Breast epithelium (tissue), 4 donors: ENCODE measurements at places on chromosomes 4 and X. TPM values are rescaled to one million over a fixed set of nuclear protein-coding genes. Genes with fewer than 3 reads are reported as not detected.

The PRDM5 gene
- 24.9 TPM for total RNA-seq

The SLC34A2 gene
- not detected for total RNA-seq

- H3K4me1 ChIP-seq = peaks cover 10% of the 10 kb centered on the region
- DNase-seq = peak; percentile 85
- peak within 1 kb of the TSS; percentile 98 for H3K4me3 ChIP-seq
Observed at GRCh38 chr4:77156912-77157858, at the start of gene CCNG2. TSS of gene CCNG2 (plus strand) at chr4:77157207. CDS start at chr4:77158533, 1,326 bp downstream.

DNA sequence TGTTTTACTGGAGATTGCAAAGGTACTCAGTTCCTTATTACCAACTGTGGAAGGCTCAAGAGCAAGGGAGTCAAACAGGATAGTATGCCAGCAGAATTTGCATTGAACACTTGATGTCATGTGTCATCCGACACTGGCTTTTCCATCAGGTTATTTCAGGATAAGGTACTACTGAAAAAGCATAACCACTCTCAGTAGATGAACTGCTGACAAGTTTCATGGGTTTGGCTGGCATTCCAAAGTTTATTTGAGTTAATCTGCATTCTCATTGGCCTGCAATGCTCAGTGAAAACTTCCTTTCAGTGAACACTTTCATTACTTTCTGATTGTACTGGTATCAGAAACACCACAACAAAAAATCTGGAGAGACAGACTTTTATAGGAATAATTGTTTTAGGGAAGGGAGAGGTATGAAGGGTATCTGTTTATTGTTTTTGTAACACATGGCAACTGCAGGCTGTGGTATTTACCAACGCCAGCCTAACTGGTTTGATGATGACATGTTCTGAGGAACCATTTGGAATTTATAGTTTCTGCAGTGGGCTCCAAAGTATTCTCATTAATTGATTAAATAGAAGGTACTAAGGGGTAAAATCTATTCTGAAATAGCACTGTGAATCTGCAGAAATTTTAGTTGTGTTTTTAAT is 345.7 kb upstream of the NR3C2 start:
- H3K4me3 ChIP-seq = no peak overlapping the region
- H3K4me1 ChIP-seq = no peaks in the 10 kb centered on the region
- no peak for DNase-seq
- no peak overlapping the region for H3K27ac ChIP-seq

- H3K4me3 ChIP-seq = no peak overlapping the region
- H3K27ac ChIP-seq = no peak overlapping the region
- no peaks in the 10 kb centered on the region for H3K36me3 ChIP-seq
Observed at GRCh38 chr4:152458801-152459302, 77.0 kb downstream of the FBXW7 start.

The MEPE gene
- total RNA-seq = not detected

The NOP14 gene
- total RNA-seq = 23.4 TPM

GRCh38 chr4:145404761-145405160 is 76.9 kb upstream of the SMAD1 start:
- H3K27ac ChIP-seq = no peak overlapping the region
- no peak overlapping the region for H3K4me3 ChIP-seq
- no peak for DNase-seq
- no peaks in the 10 kb centered on the region for H3K36me3 ChIP-seq
- H3K27me3 ChIP-seq = no peaks in the 10 kb centered on the region

DNA sequence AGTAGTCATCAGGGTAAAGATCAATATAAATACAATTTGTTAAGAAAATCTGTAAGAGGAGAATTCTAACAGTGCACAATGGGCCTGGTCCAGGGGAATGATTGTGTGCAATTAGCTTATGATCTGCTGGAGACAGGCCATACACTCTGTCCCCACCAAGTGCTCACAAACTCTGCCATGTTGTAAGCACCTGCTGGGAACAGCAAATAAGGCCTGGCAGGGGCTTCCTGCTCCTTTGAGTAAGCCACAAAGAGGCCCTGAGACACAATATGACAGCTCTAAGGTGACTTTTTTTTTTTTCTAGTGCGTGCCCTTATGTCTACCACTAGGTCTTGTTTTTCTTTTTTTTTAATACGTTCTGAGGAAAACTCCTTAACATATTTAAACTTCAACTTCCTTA is 866.3 kb upstream of the PCDH7 start:
- no peak overlapping the region for H3K4me3 ChIP-seq
- no peak overlapping the region for H3K27ac ChIP-seq
- H3K36me3 ChIP-seq = no peaks in the 10 kb centered on the region
- DNase-seq = no peak

DNA sequence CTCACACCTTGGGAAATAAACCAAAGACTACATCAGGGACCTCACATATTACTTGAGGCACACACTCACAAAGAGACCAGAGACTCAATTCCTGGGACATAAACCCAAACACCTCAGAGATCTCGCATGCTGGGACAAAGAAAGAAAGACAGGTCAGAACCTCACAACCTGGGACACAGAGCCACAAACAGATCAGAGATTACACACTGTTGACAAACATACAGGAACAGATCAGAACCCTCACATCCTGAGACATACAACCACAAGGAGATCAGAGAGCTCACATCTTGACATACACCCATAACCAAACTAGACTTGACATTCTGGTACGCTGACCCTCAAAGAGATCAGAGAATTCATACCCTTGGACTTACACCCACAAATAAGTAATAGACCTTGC is 17.3 kb downstream of the SUV39H1 start:
- H3K36me3 ChIP-seq = no peaks in the 10 kb centered on the region
- no peak overlapping the region for H3K4me3 ChIP-seq
- H3K4me1 ChIP-seq = no peaks in the 10 kb centered on the region
- H3K27ac ChIP-seq = no peak overlapping the region
- DNase-seq = no peak
- peaks cover 20% of the 10 kb centered on the region for H3K27me3 ChIP-seq

GRCh38 chr4:96459105-96459504 is 619.2 kb downstream of the PDHA2 start:
- no peaks in the 10 kb centered on the region for H3K27me3 ChIP-seq
- no peak for DNase-seq
- H3K36me3 ChIP-seq = no peaks in the 10 kb centered on the region
- no peak overlapping the region for H3K4me3 ChIP-seq

DNA sequence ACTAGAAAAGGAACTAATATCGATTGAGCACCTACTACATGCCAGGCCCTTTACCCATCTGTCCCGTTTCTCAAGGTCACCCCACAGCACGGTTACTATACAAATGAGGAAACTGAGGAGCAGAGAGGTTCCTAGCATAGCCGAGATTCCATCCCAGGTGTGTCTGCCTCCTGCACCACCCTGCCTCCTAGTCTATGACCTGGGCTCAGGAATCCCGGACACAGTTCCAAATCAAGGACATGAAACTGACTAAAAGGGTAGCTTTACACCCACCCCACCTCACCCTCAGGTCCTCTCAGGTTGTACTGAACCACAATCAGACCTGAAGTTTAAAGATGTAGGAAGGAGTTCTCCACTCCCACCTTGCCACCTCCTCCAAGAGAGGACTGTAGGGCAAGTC is 55.6 kb downstream of the APBB2 start:
- H3K4me3 ChIP-seq = no peak overlapping the region
- H3K4me1 ChIP-seq = no peaks in the 10 kb centered on the region
- no peak overlapping the region for H3K27ac ChIP-seq
- H3K36me3 ChIP-seq = no peaks in the 10 kb centered on the region
- DNase-seq = no peak

DNA sequence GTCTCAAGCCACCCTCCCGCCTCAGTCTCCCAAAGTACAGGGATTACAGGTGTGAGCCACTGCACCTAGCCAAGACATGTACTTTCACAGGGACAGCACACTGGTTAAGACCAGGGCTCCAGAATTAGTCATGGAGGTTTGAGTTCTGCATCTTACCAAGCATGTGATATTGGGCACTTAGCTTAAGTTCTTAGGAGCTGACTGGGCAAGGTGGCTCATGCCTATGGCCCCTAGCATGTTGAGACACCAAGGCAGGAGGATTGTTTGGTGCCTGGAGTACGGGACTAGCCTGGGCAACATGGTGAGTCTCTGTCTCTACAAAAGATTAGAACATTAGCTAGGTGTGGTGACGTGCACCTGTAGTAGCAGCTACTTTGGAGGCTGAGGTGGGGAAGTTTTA is 2.6 kb upstream of the TMEM192 start:
- DNase-seq = no peak
- H3K4me1 ChIP-seq = no peaks in the 10 kb centered on the region
- no peak overlapping the region for H3K27ac ChIP-seq
- H3K27me3 ChIP-seq = no peaks in the 10 kb centered on the region
- no peaks in the 10 kb centered on the region for H3K36me3 ChIP-seq

The TXK gene
- 1.6 TPM for total RNA-seq

- no peaks in the 10 kb centered on the region for H3K36me3 ChIP-seq
- H3K27me3 ChIP-seq = no peaks in the 10 kb centered on the region
- no peak for DNase-seq
- H3K4me3 ChIP-seq = no peak overlapping the region
Observed at GRCh38 chr4:19711871-19712270, 539.8 kb upstream of the SLIT2 start.

The NLRP2B gene
- total RNA-seq = 0.16 TPM

- H3K27me3 ChIP-seq = no peaks in the 10 kb centered on the region
- no peak for DNase-seq
- no peak overlapping the region for H3K4me3 ChIP-seq
- H3K27ac ChIP-seq = no peak overlapping the region
- no peaks in the 10 kb centered on the region for H3K4me1 ChIP-seq
Observed at GRCh38 chr4:181202240-181202639, 1041.0 kb upstream of the TENM3 start.

The ADH1C gene
- 31.8 TPM for total RNA-seq

DNA sequence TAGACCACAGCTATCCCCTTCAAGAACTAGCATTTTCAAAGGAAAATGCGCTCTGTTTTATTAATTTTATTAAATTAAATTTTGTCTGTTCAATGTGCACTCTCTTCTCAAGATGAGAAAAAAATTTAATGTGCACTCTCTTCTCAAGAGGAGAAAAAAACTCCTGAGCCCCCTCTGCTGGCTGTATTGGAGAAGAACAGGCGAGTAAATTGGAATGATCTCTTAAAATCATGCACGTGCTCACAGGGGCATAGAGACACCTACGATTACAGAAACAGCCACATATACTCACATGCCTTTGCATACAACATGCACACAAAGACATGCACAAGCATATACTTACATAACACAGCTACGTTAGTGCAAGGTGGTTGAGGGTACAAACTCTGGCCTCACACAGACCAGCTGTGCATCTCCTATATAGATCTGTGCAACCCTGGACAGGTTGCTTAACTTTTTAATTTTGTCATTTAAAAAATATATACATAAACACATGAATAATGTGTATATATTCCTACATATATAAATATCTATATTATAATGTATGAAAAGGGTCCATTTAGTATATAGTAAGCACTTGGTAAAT is 176.2 kb upstream of the CXorf66 start:
- no peak overlapping the region for H3K4me3 ChIP-seq
- H3K36me3 ChIP-seq = no peaks in the 10 kb centered on the region
- peaks cover 32% of the 10 kb centered on the region for H3K27me3 ChIP-seq
- H3K27ac ChIP-seq = no peak overlapping the region
- no peak for DNase-seq

The RAI2 gene
- total RNA-seq = 38.9 TPM

DNA sequence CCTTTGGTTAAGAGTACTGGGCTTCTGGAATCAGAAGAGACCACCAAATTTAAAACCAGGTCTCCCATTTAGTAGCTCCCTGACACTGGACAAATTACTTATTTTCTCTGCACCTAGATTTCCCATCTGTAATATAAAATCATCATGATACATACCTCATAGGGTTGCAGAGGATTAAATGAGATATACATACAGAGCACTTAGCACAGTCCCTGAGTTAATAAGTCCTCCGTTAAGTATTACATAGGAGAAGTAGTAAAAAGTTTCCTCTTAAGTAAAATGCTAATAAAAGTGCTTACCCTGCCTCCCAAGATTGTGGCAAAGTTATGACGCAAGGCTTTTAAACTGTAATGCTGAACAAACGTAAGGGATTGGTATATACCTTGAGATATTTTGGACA is 539 bp upstream of the CHIC1 start:
- H3K27me3 ChIP-seq = peaks cover 13% of the 10 kb centered on the region
- H3K27ac ChIP-seq = peak overlapping the region; percentile 65
- peak overlapping the region; percentile 56 for H3K4me3 ChIP-seq
- no peaks in the 10 kb centered on the region for H3K36me3 ChIP-seq
- H3K4me1 ChIP-seq = no peaks in the 10 kb centered on the region

The PPBP gene
- total RNA-seq = 1.3 TPM

GRCh38 chr4:26458157-26458561 is 32.1 kb downstream of the CCKAR start:
- H3K4me1 ChIP-seq = no peaks in the 10 kb centered on the region
- H3K27ac ChIP-seq = no peak overlapping the region
- DNase-seq = no peak
- no peaks in the 10 kb centered on the region for H3K27me3 ChIP-seq
- no peak overlapping the region for H3K4me3 ChIP-seq

The CNKSR2 gene
- total RNA-seq = 4.9 TPM

The CLGN gene
- total RNA-seq = 0.32 TPM

GRCh38 chr4:143403553-143403820 is 66.8 kb downstream of the GAB1 start:
- H3K27me3 ChIP-seq = no peaks in the 10 kb centered on the region
- no peaks in the 10 kb centered on the region for H3K36me3 ChIP-seq
- peaks cover 7% of the 10 kb centered on the region for H3K4me1 ChIP-seq
- no peak for DNase-seq
- peak overlapping the region; percentile 55 for H3K27ac ChIP-seq

The IL21 gene
- not detected for total RNA-seq

- no peak for DNase-seq
- H3K4me1 ChIP-seq = no peaks in the 10 kb centered on the region
- H3K36me3 ChIP-seq = no peaks in the 10 kb centered on the region
- H3K27me3 ChIP-seq = no peaks in the 10 kb centered on the region
- H3K4me3 ChIP-seq = no peak overlapping the region
Observed at GRCh38 chr4:155769090-155769489, 10.3 kb downstream of the GUCY1B1 start.

DNA sequence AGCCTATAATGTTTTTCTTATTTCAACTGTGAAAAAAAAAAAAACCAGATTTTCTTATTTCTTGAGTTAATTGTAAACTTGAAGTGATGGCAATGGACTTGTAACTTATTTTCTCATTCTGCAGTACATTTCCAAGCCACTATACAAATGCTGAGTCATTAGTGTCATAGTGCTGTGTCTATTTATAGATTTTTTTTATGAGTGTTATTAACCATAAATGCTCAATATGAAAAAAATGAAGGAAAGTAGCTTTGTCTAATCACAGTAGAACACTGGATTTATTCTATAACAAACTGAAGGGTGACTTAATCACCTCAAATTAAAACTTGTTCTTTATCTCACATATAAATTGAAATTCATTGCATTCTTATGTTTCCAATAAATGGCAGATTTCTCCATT is 718.6 kb downstream of the CCSER1 start:
- H3K27me3 ChIP-seq = no peaks in the 10 kb centered on the region
- no peak overlapping the region for H3K27ac ChIP-seq
- H3K4me3 ChIP-seq = no peak overlapping the region
- H3K36me3 ChIP-seq = no peaks in the 10 kb centered on the region
- no peak for DNase-seq

GRCh38 chr4:151195801-151196200 is 81.2 kb upstream of the PRSS48 start:
- H3K27me3 ChIP-seq = no peaks in the 10 kb centered on the region
- H3K4me3 ChIP-seq = no peak overlapping the region
- peak overlapping the region; percentile 63 for H3K27ac ChIP-seq
- no peak for DNase-seq

GRCh38 chrX:123081776-123082175 is 102.3 kb upstream of the GRIA3 start:
- no peak overlapping the region for H3K27ac ChIP-seq
- no peaks in the 10 kb centered on the region for H3K36me3 ChIP-seq
- DNase-seq = no peak
- H3K27me3 ChIP-seq = no peaks in the 10 kb centered on the region
